SK-N-SH (cell line): ENCODE measurements at places on chromosomes 3 and 15.

DNA sequence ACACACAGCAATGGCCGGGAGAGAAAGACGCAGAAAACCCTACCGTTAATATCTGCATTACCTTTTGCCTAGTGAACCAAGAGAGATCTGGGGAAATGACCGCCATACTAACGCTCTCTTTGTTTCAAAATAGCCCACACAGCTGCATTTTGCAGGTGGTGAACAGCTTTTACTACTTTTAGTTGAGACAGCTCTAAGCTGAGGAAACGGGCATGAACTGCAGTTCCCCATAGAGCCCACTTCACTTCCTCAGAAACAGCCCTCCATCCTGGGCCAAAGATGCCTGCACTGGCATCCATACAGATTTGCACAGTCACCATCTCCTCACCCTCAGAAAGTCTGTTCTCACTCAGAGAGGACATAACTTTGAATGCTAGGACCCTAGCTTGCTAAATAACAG is 45.0 kb downstream of the ZNF860 start:
- H3K27ac ChIP-seq: no peak overlapping the region
- no peaks in the 10 kb centered on the region for H3K4me1 ChIP-seq
- H3K27me3 ChIP-seq: no peaks in the 10 kb centered on the region
- no peak for DNase-seq
- no peaks in the 10 kb centered on the region for H3K36me3 ChIP-seq

GRCh38 chr3:157082305-157082982 is 77.5 kb downstream of the CCNL1 start:
- H3K27me3 ChIP-seq: no peaks in the 10 kb centered on the region
- H3K36me3 ChIP-seq: no peaks in the 10 kb centered on the region
- DNase-seq: no peak
- no peak overlapping the region for H3K4me3 ChIP-seq

DNA sequence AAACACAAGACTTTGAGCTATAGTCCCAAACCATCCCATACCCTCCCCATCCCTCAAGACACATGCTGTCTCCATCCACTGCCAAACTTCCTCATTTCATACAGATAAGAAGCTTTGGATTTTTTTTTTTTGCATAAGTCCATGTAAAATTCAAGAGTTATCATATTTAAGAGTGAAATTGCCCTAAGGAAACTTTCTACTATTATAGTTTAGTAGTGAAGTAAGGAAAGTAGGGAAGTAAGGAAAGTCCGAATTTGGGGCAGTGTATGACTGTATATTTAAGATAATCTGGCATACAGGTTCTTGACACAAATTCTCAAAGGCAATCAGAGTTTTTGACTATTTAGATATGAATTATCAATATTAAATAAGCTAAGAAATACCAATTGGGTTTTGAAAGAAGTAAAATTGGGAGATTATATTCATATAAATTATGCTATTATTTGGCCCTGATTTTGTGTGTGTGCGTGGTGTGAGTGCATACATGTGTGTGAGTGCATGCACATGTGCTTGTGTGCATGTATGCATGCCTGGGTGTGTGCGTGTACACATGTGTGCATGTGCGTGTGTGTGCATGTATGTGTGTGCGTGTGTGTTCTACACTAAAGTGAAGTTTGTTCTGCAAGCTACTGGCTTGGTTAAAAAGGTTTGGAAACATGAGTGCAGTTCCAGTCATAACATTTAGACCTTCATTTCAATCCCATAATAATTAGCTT is 83.6 kb upstream of the MBNL1 start:
- H3K4me3 ChIP-seq: no peak overlapping the region
- H3K27ac ChIP-seq: no peak overlapping the region
- no peaks in the 10 kb centered on the region for H3K36me3 ChIP-seq
- no peak for DNase-seq

GRCh38 chr3:124660599-124660998 is 69.7 kb upstream of the UMPS start:
- H3K4me1 ChIP-seq: 0 out of 2 replicates have a peak, but pooled peaks cover 4% of the 10 kb centered on the region
- H3K27me3 ChIP-seq: no peaks in the 10 kb centered on the region
- DNase-seq: no peak
- no peaks in the 10 kb centered on the region for H3K36me3 ChIP-seq

GRCh38 chr15:58247855-58248842 is 110.0 kb downstream of the AQP9 start:
- H3K36me3 ChIP-seq: no peaks in the 10 kb centered on the region
- DNase-seq: no peak
- no peak overlapping the region for H3K4me3 ChIP-seq
- H3K4me1 ChIP-seq: peaks cover 21% of the 10 kb centered on the region
- H3K27me3 ChIP-seq: no peaks in the 10 kb centered on the region; the same call in 1 of the 2 replicates

DNA sequence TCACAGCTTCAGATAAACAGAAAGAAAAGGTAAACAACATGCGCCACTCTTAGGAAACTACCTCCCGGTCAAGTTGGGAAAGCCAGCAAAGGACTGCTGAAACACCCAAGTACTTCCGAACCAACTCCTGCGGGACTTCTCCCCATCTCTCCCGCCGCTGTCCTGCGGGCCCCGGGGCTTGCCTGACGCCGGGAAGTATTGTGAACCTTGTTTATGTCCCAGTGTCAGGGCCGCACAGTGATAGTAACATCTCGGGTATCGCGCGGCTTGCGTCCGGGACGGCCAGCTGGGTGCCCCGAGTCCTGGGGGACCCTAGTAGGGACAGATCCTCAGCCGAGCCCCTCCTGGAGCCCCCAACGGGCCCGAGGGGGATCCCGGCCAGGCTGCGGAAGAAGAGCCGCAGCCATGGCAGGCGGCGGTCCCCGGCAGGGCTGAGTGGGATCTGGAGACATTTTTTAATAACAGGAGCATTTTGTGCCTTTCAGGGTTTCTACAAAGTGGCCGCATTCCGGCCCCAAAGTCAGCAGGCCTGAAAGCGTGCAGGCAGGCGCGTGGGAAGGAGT is 756 bp downstream of the CLPX start:
- DNase-seq: peak; percentile 70
- peaks cover 23% of the 10 kb centered on the region for H3K36me3 ChIP-seq
- peak overlapping the region; percentile 77 for H3K4me3 ChIP-seq
- H3K27me3 ChIP-seq: no peaks in the 10 kb centered on the region

DNA sequence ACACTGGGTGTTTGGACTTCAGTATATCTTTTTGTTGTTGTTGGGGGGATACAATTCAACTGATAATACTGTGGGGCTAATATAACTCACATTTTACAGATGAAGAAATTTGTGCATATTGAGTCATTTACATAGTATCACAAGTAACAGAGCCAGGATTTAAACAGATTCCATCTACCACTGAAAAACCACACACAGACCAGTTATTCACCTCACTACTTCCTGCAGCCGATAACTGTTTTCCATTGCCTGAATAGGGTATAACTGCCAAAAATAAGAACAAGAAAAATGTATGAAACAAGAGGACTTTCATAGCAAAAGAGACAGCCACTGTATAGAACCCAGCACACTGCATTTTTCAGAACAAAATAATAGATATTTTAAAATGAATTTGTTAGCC is 215.8 kb upstream of the CNTN6 start:
- DNase-seq: no peak
- H3K4me1 ChIP-seq: no peaks in the 10 kb centered on the region
- no peaks in the 10 kb centered on the region for H3K36me3 ChIP-seq
- H3K4me3 ChIP-seq: no peak overlapping the region
- no peak overlapping the region for H3K27ac ChIP-seq
- no peaks in the 10 kb centered on the region for H3K27me3 ChIP-seq

GRCh38 chr15:71254491-71254890 is 139.2 kb downstream of the THSD4 start:
- H3K27me3 ChIP-seq: no peaks in the 10 kb centered on the region
- no peak for DNase-seq
- no peak overlapping the region for H3K4me3 ChIP-seq
- peaks cover 23% of the 10 kb centered on the region for H3K36me3 ChIP-seq

GRCh38 chr3:165513715-165514701 is 317.8 kb upstream of the SLITRK3 start:
- no peaks in the 10 kb centered on the region for H3K36me3 ChIP-seq
- no peak for DNase-seq
- H3K4me1 ChIP-seq: no peaks in the 10 kb centered on the region
- no peak overlapping the region for H3K4me3 ChIP-seq
- no peaks in the 10 kb centered on the region for H3K27me3 ChIP-seq
- H3K27ac ChIP-seq: no peak overlapping the region

DNA sequence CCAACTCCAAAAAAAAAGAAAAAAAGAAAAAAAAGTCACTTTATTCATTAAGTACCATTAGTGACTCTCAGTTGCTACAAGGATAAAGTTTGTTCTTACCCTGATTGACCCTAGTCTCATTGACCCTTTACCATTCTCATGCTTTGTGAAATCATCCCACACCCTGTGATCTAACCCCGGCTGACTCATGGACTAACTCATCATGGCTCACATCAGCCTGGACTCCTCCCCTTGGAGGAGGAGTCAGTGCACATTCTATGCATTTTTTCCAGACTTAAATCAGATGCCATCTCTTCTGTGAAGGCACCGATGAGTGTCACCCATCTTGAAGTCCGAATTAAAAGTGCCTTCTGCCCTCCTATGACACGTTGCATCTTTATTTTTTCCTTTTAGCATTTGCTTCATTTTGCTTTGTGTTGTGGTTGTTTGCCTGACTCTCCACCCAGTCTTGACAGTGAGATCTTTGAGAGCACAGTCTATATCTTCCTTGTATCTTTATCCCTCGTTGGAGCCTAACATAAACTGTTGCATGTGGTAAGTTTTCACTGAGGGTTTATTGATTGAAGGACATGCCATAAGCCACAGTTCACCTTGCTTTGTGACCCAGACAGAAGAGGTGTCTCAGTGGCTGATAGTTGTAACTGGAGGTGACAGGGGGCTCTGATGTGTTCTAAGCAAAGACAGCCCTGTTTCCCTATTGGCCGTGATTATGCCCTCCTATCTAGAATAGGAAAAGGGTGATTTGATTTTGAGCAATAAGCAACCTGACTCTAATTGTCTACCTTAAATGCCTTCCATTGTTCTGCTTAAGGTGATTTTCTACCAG is 72.1 kb downstream of the IL1RAP start:
- DNase-seq: peak; percentile 7
- no peaks in the 10 kb centered on the region for H3K27me3 ChIP-seq
- H3K4me1 ChIP-seq: no peaks in the 10 kb centered on the region

DNA sequence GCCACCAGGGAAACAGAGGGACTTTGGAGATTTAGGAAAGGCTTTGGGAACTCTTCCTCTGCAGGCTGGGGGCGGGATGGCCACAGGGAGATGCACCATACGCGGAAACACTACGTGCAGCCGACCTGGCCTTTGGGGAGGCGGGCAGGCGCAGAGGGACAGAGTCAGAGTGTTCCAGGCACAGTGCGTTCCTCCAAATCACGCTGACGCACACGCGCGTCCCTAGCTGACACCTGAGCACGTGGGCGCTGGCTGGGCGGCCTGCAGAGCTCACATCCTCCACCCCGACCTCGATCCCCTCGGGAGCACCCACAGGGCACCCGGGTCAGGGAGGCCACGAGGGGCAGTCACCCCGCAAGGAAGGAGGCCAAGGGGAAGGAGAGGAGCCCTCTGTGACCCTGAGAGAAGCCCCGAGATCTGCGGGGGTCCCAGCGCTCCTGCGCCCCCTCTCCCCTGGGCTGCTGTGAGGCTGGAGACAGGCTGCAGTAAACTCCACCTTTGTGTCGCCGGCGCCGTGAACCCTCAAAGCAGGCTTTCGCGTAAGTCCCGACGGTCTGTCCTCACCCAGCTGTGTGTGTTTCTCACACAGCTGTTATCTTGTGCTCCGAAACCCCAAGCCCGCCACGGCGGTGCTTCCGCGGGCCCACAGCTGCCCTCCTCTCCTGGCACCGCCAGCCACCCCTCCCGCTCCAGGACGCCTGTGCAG is 196.3 kb downstream of the OCA2 start:
- no peak overlapping the region for H3K27ac ChIP-seq
- H3K27me3 ChIP-seq: no peaks in the 10 kb centered on the region
- H3K4me3 ChIP-seq: no peak overlapping the region
- H3K4me1 ChIP-seq: no peaks in the 10 kb centered on the region
- DNase-seq: no peak

DNA sequence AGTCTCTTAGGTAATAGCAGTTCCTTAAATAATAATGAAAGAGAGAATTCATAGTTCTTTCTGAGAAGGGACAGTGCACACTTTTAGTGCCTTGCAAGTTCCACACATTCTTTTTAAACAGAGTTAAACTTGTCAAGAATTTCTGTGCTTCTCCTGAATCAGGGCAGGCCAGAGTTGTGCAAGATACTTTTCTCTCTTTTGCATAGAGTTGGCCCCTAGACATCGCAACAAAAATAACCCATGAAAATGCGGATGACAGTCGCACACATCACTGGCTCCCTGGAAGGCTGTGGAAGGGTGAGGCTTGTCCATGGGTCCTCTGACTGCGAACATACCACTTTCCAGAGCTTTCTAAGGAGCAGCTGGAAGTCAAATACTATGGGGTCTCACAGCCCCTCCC is 40.1 kb downstream of the FBLN2 start:
- no peak overlapping the region for H3K27ac ChIP-seq
- no peaks in the 10 kb centered on the region for H3K27me3 ChIP-seq
- H3K36me3 ChIP-seq: no peaks in the 10 kb centered on the region
- no peak overlapping the region for H3K4me3 ChIP-seq

- H3K36me3 ChIP-seq: peaks cover 21% of the 10 kb centered on the region
- H3K4me3 ChIP-seq: peak overlapping the region; percentile 99
- H3K4me1 ChIP-seq: peaks cover 19% of the 10 kb centered on the region
- H3K27ac ChIP-seq: no peak overlapping the region
- no peak for DNase-seq
Measured at GRCh38 chr3:185935465-185936272, 2.1 kb downstream of the TRA2B start.

DNA sequence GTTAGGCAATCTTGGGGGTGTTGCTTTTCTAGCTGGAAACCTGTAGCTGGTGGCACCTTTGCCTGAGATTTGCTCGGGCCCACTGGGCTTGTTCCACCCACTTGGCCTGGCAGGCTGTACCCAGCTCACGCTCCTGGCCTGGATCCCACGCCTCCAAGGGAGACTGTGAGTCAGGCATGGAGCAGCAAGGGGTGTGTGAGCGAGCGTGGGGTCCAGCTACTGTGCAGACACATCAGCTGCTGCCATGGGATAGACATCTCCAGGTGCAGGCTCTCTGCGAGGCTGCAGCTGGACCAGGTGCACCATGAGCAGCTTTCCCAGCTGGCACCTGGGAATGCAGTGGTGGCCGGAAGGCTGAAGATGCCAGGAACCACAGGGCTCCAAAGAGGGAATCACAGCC is 36.0 kb downstream of the NR1D2 start:
- peaks cover 25% of the 10 kb centered on the region for H3K36me3 ChIP-seq
- no peak overlapping the region; the same call in 1 of the 2 replicates for H3K27ac ChIP-seq
- H3K27me3 ChIP-seq: no peaks in the 10 kb centered on the region
- DNase-seq: no peak
